ENCODE measurements at places on chromosomes 4 and X. TPM values are rescaled to one million over a fixed set of nuclear protein-coding genes. Genes with fewer than 3 reads are reported as not detected.

CXorf65 gene
- total RNA-seq, result not detected

- no peak for DNase-seq
Observed at GRCh38 chr4:120007896-120008436, 58.7 kb downstream of the MAD2L1 start.

RAB9B gene
- total RNA-seq, result 11.1 TPM

JCHAIN gene
- total RNA-seq, result 27.7 TPM

DNA sequence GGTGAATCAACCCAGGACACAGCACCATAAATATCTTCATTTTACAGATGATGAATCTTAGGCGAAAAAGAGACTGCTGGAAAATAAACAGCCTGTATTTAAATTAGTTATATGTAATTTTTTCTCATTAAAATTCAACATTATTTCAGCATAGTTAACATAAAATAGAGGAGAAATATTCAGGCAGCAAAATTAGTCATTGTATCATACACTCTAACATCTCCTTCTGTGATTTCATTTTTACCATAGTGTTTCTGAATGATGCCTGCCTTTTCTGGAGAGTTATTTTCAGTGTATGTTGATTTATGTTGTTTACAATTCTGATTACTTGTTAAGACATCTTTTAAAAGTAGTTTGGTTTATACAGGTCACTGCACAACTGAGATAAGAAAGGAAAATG is 82.3 kb upstream of the KCNIP4 start:
- DNase-seq, result no peak

DNA sequence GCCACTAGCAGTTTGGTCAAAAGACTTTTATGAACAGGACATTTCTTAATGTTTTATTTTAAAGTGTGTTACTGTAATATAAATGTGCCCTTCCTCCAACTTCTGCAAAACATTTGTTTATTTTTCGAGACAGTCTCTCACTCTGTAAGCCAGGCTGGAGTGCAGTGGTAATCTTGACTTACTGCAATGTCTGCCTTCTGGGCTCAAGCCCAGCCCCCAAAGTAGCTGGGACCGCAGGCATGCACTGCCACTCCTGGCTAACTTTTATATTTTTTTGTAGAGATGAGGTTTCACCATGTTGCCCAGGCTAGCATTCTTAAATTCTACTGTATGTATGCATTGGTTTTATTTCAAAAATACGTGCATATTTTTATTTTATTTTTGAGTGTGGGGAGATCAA is 1201.9 kb downstream of the STIM2 start:
- no peak for DNase-seq

KCND1 gene
- total RNA-seq, result 3.6 TPM

GRCh38 chr4:156931267-156931666 is 40.3 kb downstream of the PDGFC start:
- no peak for DNase-seq

GRCh38 chrX:4206941-4207340 is 493.5 kb upstream of the PRKX start:
- DNase-seq, result no peak

DNA sequence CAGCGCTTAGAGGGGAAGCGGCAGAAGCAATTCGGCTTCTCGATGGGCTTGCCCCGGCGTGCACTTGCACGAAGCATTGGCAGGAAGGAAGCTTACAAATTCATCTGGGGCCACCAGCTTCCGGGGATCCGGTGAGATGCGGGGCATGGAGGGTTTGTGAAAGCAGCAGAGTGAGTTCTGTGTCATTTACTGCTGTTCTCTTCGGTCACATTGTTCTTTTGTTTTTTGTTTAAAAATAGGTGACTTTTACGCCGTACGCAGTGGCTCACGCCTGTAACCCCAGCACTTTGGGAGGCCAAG is 47.0 kb downstream of the ASMT start:
- no peak for DNase-seq

FGB gene
- 1.0 TPM for total RNA-seq

DNA sequence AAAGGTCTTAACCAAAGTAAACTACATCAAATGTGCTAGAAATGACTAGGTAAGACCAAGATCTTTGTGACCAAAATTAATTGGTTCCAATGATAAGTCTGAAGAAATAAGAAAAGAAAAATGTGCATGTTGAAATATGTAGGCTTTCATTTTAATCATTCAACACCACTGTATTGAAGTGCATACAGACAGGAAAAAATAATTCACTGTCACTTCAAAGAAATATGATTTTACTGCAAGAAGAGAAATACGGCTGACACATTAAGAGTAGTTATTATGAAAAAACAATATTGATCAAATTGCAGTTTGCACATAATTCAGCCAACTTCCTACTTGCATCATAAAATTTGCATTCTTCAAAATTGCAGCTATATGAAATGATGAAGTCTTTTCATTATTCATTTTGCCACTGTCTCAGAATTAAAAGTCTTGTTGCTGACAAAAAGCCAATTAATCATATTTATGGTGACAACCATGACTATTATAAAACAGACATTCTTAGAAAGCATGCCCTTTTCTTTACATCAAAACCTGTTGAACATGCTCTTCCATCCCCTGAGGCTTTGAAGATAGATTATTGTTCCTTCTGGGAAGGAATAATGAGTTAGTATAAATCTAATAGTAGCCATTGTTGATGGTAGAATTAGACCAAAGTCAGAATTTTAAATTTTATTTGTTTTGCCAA is 405.9 kb upstream of the MAD2L1 start:
- DNase-seq, result no peak

- DNase-seq, result peak; percentile 51
Observed at GRCh38 chrX:10156199-10157031, at the start of gene CLCN4. Gene CLCN4 (plus strand): TSS chrX:10156975. CDS start chrX:10185033, 28,058 bp downstream.

- DNase-seq, result no peak
Observed at GRCh38 chr4:151538963-151539362, 130.0 kb downstream of the FHIP1A start.

DNA sequence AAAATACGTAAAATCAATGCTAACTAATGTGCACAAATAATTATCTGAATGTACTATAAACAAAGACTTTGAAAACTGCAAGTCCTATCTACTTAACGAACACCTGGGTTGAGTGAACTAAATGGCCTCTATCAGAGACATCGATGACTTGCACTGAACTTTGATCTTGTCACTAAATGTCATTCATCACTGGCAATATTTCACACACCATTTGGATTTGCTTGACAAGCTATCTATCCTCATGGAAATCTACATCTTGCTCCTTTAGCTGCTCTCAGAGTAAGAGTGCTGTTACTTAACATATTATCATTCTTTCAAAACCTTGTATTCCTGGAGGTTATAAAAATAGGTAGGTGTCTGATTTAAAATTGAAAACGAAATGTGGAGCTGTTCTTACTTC is 289.3 kb downstream of the TLL1 start:
- no peak for DNase-seq

GRCh38 chr4:3813151-3814052 is 47.2 kb downstream of the ADRA2C start:
- no peak for DNase-seq

POLA1 gene
- 11.7 TPM for total RNA-seq

MEPE gene
- not detected for total RNA-seq

PLAC8 gene
- total RNA-seq, result 1.9 TPM

DNA sequence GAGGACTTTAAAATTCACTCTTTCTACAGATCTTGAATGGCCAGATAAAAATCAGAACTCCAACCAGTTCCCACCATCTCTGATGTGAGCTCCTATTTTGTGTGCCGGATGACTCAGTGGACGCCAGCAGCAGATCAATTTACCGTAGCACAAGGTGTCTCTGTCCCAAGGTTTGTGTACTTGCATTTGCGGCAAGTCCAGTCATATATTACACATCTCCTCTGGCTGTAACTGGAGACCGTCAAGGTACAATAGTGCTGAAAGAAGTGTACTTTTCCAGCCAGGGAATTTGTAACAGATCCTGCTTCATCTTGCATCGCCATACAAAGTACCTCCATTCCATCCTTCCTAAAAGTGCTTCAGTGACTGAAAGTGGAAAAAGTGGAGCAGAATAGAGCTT is 108.2 kb upstream of the SORBS2 start:
- DNase-seq, result no peak

GRCh38 chr4:93648258-93648657 is 180.3 kb upstream of the ATOH1 start:
- DNase-seq, result no peak

DNA sequence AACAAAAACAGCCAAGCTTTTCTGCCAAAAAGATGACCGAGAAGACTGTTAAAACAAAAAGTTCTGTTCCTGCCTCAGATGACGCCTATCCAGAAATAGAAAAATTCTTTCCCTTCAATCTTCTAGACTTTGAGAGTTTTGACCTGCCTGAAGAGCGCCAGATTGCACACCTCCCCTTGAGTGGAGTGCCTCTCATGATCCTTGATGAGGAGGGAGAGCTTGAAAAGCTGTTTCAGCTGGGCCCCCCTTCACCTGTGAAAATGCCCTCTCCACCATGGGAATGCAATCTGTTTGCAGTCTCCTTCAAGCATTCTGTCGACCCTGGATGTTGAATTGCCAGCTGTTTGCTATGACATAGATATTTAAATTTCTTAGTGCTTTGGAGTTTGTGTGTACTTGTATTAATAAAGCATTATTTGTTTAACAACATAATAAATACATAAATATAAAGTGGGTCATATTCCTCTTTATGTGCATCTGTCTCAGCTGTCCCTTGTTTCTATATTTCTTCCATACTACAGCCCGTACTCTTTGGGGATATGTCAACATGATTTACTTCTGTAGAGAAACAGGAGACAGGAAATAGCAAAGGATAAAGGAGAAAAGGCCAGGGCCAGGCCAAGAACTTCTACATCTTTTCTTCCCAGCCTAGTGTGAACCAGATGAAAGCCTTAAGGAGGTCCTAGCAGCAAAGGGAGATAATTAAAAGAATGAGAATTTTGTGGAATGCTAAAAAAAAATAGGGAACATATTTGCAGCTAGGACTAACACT is 667 bp downstream of the PTTG2 start:
- no peak for DNase-seq

SLC26A1 gene
- not detected for total RNA-seq

GRCh38 chr4:138911909-138912703 is 103.5 kb upstream of the NOCT start:
- no peak for DNase-seq

DNA sequence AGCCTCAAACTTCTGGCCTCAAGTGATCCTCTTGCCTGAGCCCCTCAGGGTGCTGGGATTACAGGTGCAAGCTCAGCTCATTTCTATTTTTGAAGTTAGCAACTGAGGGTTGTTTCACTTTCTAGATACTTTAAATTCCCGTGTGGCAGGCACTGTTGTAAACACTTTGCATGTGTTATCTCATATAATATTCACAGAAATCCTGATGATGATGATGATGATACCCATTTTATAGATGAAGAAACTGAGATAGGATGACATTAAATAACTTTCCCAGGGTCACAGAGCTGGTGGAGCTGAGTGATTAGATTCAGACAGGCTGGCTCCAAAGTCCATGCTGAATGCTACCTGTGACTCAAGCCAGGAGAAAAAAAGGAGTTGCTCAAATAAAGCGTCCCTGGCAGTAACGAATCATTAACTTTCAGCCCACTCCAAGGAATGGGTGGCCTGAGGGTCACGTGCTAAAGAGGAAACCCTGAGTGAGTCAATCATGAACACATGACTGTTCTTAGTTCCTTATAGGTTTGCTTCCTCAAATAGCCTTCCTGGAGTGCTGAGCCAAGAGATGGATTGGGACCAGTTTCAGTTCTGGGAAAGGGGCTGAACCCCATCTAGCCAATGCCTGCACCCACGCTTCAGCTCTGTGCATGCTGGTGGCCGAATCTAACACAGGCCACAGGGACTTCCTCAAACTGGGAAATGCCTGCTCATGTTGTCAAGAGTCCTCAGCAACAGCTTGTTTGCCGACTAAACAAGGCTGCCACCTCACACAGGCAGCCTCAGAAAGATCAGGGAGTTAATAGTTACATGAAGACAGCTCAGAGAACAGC is 52.8 kb downstream of the RBM47 start:
- peak; percentile 37 for DNase-seq

CTSO gene
- total RNA-seq, result 26.9 TPM

DNA sequence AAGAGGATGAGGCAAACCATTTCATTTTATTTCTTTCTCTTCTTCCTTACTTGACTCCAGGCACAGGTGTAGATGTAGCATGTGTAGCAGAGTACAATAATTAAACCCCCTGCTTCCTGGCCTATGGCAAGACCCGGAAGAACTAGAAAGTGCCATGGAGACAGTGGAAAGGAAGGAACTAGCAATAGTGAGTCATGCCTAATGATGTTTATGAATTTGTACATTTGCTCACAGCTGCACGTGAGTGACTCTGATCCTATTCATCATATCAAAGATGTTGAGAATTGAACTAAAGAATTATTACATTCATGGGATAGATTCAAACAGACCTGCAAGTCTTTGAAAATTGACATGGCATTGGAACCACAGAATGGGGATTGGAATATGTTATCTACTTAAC is 2233.9 kb upstream of the TENM3 start:
- no peak for DNase-seq

GRCh38 chr4:74536557-74536956 is 91.6 kb downstream of the AREG start:
- no peak for DNase-seq

DNA sequence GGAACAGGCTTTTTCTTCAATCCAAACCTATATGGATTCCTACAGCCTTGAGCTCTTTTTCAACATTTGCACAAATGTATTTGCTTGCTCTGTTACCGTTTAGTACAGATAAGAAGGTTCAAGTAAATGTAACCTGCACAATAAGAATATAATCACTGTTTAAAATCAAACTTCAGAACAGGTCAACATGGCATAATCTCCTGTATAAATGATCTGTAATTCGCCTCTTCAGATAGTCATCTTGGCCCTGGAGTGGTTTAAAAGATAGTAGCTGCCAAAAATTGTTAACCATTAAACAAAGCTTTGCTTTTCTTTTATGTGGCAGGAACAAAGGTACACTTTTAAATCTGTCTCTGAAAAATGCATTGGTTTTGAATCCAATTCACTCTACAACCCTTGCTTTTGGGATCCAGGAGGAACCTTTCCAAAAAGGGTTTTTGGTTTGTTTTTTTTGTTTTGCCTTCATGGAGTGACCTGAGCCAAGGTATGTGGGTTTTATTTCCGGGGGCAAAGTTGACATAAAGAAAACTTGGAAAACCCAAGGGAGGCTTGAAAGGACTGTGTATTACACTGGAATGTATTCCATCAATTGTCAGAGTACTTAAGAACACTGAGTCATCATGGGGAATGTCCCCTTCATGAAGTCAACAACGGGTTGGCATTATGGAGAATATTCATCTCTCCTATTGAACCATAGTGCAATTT is 210.4 kb upstream of the HCCS start:
- DNase-seq, result no peak

DNA sequence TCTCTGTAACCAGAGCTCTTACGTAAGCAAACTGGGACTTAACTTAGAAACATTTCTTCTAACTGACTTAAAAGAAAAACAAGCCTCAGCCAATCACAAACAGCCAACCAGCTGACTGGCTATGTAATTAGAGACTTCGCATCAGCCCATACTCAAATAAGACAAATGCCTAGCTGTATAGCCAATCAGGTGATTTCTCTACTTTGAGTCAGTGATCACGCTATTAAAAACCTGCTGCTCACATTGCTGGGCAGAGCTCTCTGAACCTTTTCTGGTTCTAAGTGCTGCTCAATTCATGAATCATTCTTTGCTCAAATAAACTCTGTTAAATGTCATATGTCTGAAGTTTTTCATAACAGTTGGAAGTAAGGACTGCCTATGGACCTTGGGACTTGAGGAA is 9.9 kb upstream of the SMIM10L2A start:
- no peak for DNase-seq

- no peak for DNase-seq
Observed at GRCh38 chrX:111443946-111444345, 32.0 kb upstream of the DCX start.

- no peak for DNase-seq
Observed at GRCh38 chr4:87811977-87812376, 12.6 kb downstream of the IBSP start.

- DNase-seq, result no peak
Observed at GRCh38 chrX:16765594-16765993, 20.7 kb upstream of the TXLNG start.

GRCh38 chrX:140672840-140673731 is 36.5 kb upstream of the LINC00632 start:
- no peak for DNase-seq

Data from ovary (tissue), 10 donors.